NCI-H510A (cell line): ENCODE measurements at places on chromosomes 12 and 14.

GRCh38 chr14:106511006-106511799 is 984.8 kb downstream of the TMEM121 start:
- DNase-seq, result no peak

DNA sequence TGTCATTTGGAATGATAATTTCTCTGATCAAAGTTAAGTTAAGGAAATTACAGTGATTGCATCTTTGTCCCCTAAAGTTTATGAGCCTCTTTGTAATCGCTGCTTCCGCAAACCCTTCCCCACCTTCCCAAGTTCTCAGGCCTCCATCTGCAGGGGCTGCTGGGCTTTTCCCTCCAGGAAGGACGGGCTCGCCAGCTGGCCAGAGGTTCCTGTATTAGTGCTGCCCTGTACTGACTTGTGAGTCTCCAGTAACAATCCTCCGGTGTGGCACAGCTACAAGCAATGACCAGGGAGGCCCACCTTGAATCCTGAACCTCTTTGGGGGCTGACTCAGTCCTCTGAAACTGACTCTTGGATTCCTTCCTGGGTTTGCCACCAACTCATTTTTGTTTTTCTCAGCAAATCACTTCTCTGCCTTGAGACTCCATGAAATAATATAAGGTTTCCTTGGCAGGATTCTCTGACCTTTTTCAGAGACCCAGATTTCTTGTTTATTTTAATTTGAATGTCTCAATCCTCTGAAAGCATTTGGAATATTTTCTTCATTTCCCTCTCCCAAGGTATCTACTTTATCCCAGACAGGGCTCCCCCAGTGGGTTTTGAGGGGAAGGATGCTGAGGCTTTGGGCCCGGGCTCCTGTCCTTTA is 398.6 kb downstream of the ZFP36L1 start:
- no peak for DNase-seq

DNA sequence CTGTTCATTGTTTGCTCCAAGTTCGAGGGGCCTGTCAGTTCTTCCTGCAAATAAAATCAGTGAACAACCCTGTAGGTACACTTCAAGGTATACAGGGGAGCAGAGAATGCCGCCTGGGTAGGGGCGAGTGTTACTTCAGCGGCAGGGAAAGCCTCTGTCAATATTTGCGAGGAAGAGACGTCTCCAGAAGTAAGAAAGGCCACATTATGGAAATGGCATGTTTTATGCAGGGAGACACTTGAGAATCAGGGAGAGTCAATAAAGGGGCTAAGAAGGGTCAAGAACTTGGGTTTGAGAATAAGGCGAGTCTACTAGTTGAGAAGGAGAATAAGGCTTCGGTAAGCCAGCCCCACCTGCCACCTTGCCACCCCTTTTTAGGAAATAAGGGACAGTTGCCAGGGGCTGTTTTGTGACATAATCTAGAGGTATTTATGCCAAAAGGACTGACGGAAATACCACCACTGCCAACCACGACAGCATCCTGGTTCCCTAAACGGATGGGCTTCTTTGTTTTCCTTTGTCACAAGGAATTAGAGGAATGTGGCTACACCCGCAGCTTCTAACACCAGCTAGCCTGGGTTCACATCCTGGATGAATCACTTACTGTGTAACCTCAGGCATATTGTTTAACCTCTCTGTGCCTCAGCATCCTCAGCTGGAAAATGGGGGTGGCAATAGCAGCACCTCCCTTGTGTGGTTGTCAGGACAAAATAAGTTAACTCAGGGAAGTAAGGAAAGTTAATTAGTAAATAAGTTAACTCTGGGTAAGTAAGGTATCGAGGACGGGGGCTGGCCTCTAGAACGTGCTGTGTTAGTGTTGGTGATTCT is 67.7 kb downstream of the EID3 start:
- DNase-seq, result no peak

DNA sequence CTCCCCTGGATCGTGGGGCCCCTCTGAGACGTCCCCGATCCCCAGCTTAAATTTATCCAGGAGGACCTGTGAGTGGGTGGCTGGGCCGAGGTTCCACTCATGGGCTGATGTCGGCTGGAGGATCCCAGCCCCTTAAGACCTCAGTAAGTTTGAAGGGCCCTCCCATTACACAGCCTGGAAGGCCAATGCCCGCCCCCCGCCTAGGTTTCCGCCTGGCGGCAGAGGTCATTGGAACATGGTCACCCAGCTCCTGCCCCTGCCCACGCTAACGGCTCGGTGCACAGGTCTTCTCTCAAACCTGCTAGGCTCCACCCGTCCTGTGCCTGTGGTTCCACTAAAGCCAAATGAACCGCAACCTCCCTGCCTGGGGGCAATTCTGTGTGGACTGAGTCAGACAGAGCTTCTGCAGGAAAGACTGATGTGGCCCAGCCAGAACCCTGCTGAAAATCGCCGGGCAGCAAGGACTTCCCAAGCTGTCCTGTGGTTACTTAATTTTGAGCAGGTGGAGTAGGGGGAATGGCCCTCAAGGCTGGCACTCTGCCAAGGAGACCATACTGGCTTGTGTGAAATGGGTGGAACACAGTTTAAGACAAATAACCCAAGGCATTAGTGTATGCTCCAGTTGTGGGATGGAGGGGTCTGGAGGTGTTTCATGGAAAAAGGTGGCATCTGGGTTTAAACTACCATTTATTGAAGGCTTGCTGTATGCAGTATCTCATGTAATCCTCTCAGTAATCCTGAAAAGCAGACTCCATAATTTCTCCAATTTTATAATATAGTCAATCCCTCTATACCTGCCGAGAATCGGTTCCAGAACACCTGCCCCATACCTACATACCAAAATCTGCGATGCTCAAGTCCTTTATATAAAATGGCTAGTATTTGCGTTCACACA is 903 bp upstream of the NT5DC3 start:
- DNase-seq, result no peak

DNA sequence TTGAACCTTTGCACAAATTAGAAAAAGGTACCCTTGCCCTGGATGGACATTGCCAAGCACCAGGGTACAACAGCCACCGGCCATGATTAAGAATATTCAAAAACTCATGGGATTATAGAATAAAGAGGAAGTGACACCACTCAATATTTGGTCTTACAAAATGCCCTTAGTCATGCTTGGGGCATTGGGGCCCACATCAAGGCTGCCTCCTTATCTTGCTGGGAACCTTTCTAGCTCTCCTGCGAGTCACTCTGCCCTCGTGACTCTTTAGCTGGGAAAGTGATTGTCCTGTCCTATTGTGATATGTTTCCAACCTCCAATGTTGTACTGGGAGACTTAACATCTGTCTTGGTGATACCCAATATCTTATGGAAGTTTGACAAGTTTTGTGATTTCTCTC is 57.8 kb downstream of the GTF2A1 start:
- no peak for DNase-seq

GRCh38 chr14:61343991-61344405 is 22.6 kb downstream of the PRKCH start:
- DNase-seq, result no peak

GRCh38 chr14:32846821-32847365 is 91.8 kb upstream of the NPAS3 start:
- DNase-seq, result no peak

DNA sequence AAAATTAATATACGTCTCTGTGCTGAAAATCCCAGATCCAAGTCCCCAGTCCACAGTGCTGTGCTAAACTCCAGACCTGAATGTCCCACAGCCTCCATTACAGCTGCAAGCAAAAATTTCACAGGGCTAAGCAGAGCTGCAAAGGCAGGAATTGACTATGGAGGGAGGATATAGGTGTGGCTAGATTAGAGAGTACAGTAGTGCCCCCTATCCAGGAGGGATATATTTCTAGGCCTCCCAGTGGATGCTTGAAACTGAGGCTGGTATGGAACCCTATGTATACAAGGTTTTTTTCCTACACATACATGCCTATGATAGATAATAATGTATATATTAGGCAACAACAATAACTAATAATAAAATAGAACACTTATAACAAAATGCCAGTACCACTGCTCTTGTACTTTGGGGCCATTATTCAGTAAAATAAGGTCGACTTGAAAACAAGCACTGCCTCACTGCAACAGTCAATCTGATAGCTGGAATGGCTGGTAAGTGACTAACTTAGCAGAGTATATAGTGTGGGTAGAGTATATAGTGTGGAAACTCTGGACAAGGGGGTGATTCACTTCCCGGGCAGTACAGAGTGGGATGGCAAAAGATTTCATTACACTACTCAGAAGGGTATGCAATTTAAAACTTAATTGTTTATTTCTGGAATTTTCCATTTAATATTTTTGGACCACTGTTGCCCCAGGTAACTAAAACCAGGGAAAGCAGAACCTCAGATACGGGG is 82.7 kb downstream of the C14orf132 start:
- no peak for DNase-seq

- no peak for DNase-seq
These were observed 18.4 kb downstream of the AMN start for GRCh38 chr14:102940729-102941362.

DNA sequence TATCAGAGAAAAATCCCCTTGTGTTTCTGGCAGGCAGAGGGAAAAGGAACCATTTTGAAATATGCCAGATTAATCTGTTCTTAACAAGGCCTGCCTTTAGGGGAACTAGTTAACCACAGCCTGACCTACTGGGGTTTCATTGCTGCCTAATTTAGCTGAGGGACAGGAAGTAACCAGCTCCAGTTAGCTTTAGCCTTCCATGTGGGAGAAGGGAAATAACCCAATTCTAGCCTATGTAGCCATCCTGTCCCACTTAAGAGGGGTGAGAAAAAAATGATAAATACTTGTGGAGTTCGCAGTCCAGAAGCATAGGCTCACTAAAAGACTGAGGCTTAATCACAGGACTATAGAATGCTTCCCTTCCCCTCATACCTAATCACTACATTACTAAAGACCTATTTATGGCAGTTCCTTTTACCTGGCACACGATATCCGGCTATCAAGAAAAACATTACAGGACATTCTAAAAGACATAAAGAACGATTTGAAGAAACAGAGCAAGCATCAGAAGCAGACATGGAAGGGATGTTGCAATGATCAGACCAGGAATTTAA is 22.8 kb downstream of the COX8C start:
- no peak for DNase-seq

DNA sequence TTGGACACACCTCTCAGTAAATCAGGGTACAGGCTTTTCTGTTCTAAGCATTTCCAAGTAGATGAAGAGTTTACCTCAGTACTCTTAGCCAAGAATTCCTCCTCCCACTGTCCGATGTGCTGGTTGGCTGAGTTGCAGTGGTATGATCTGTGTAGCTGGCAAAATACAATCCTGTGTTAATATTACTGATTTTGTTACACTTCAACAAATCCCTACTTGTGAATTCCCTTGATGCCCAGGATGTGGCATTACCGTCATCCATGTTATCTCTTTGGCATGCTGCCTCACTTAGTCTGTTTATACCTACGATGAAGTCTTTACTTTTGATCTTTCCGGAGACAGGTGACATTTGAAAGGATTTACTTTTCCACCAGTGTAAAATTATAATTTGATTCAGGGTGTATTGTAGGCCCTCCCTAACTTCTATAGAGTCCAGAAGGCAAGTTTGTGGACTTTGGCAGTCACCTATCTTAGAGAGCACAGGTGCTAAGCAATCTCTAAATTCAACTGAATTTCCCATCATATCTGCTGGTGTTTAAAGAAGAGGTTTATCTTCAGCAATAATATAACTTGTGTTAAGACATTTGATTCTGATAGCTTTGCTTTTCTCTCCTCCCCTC is 10.1 kb downstream of the CCDC196 start:
- DNase-seq, result no peak

DNA sequence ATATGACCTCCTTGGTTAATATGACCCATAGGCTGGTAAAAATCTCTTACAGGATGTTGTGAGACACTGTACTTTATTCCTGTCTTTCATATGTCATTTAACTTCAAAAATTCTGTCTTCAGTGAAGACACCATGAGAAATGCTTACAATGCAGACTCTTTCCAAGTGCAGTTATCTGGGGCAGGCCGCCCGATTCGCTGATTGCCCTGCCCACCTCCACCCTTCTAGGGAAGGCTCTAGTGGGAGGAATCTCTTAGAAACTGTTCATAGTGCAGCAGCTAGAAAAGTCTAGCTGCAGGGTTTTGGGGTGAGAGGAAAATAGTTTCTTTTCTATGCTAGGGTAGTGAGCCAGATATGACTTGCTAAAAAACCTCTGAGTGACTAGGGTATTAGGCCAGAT is 15.0 kb upstream of the CIPC start:
- DNase-seq, result no peak

GRCh38 chr12:117521346-117521745 is 159.9 kb upstream of the NOS1 start:
- no peak for DNase-seq

GRCh38 chr12:1613860-1614259 is 15.2 kb upstream of the WNT5B start:
- no peak for DNase-seq

DNA sequence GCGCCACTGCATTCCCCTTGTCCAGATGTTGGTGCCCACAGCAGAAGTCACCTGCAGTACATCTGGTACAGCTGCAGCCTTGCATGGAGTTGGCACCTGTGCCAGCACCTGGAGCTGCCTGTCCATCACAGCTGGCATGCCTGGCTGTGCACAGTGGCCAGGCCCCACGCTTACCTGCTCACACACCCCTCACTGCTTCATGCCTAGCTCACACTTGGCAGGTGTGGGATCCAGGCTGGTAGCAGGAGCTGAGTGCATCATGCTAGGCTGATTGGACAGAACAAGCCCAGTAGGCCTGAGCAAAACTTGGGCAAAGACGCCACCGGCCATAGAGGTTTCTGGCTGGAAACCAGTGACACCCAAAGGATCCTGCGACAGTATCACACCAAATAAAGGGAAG is 402.8 kb downstream of the FOXG1 start:
- no peak for DNase-seq

GRCh38 chr14:63777024-63777423 is 49.2 kb upstream of the SGPP1 start:
- DNase-seq, result no peak

DNA sequence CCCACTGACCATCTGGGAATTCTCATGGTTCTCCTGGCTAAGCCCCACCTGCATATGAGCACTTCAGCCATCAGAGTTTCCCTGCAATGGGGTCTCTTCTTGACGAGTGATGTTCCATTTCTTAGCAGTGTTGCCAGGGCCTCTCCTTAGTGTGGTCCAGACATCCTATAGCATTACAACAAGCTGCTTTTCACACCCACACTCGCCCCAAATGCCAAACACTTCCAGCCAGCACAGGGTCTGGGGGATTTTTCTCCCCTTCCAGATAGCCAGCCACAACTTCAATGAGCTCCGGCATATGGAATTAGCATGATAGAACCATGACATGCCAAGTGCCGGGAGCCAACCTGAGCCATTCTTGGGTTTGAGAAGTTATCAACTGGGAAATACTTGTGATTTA is 267.4 kb downstream of the ZFP36L1 start:
- DNase-seq, result no peak
